ENCODE measurements at places on chromosomes 16 and 17. TPM values are rescaled to one million over a fixed set of nuclear protein-coding genes. Genes with fewer than 3 reads are reported as not detected.

GRCh38 chr17:80414508-80414802, 512 bp upstream of the ENDOV start:
- no peak for DNase-seq

- DNase-seq = peak; percentile 89
These were observed 646 bp downstream of the HIC1 start for GRCh38 chr17:2055292-2056205.

Gene HIGD1B
- not detected for total RNA-seq

GRCh38 chr17:80890196-80890920, 101.3 kb upstream of the CHMP6 start:
- no peak for DNase-seq

Gene GRIN2C
- 0.05 TPM for total RNA-seq

Gene RAB26
- 0.83 TPM for total RNA-seq

DNA sequence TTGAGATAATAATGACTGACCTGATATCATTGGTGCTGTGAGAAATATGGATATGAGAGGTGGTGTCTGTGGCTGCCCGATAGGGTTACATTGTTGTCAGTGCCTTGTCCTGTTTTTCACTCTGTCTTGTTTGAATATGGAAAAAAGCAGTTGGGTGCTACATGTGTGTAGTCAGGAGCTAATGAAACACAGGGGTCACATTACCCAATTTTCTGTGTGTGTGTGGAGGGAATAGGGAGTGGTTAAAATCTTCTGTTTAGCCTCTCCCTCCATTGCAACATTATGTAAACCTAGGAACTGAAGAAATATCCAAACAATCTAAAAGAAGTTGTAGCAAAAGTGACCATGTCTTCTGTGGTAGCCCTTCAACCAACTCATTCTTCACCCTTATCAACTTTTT, 527.7 kb upstream of the SOX9 start:
- no peak for DNase-seq

Gene ABCA9
- 0.07 TPM for total RNA-seq

Gene DNASE1L2
- 1.7 TPM for total RNA-seq

GRCh38 chr16:26019381-26020242, 327.9 kb downstream of the HS3ST4 start:
- DNase-seq = no peak

Gene PYY
- total RNA-seq = not detected

Gene IGFBP4
- total RNA-seq = 113 TPM

DNA sequence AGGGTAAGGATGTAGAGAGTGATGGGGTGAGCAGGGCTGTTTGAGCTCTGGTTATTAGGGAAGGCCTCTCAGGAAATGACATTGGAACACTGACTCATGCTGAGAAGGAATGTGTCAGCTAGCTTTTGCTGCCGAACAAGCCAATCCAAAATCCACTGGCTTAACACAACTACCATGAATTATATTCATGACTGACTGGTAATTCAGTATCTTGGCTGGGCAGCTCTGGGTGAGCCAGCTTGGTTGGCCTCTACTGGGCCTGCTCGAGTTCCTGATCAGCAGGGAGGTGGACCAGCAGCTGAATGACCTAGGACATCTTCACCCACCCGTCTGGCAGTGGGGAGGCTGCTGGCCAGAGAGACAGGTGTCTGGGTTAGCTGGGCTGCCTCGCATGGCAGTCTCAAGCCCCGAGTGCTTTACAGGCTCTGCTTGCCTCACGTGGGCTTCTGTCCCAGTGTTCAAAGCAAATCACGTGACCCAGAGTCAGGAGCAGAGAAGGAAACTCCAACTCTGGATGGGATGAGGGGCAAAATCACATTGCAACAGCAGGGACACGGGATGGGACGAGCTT, 209.4 kb downstream of the KATNIP start:
- DNase-seq = no peak

Gene CMTM1
- 13.6 TPM for total RNA-seq

Gene DPEP3
- total RNA-seq = not detected

Gene ZNF423
- total RNA-seq = not detected

GRCh38 chr16:9821970-9822369, 360.3 kb downstream of the GRIN2A start:
- DNase-seq = no peak

- no peak for DNase-seq
These were observed 113.5 kb downstream of the TMEM132E start for GRCh38 chr17:34692920-34693319.

DNA sequence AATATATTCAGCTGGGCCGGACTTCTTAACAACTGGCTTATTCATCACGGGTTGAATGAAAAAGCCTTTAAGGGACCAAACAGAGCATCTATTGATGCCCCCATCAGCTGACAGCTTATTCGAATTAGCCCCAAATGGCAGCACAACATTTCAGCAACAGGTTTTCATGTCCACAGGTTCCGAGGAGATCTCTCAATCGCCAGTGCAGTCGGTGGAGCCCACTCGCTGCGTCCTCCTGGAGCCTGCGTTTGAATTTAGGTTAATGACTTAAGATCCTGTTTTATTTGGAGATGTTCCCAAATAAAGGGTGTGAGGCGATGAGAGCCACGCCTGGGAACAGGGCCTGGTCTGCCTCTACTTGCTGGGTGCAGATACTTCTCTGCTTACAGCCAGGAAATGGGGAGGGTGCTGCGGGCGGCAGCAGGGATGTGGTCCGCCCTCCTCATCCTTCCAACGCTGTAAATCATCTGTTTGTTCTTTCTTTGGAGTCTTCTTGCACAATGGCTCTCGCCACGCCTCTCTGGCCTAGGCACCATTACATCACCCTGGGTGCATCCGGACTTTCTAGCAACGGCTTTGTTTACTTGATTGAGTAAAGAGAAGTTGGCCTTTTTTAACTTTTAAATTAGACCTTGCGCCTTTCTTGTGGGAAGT, 22.6 kb downstream of the NDE1 start:
- DNase-seq = peak; percentile 96

DNA sequence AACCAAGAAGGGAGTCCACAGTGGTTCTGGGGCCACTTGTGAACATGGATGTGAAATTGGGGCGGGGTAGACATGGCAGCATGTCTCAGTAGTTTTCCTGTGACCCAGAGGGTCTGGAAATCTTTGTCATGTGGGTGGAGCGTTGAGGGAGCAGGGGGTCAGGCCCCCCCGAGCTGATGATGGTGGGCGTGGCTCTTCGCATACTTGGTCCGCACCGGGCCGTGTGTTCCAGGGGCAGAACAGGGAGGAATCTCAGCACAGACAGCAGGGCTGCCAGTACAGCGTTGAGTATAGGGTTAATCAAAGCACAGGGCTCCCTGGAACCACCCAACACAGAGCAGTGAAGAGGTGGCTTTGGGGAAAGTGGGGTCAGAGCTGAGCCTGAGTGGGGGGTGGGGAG, 267.5 kb downstream of the SEC14L1 start:
- no peak for DNase-seq

- DNase-seq = peak; percentile 78
These were observed 17.0 kb upstream of the DNASE1 start for GRCh38 chr16:3637371-3637923.

GRCh38 chr17:39867084-39867879, 720 bp upstream of the ZPBP2 start:
- DNase-seq = peak; percentile 79

DNA sequence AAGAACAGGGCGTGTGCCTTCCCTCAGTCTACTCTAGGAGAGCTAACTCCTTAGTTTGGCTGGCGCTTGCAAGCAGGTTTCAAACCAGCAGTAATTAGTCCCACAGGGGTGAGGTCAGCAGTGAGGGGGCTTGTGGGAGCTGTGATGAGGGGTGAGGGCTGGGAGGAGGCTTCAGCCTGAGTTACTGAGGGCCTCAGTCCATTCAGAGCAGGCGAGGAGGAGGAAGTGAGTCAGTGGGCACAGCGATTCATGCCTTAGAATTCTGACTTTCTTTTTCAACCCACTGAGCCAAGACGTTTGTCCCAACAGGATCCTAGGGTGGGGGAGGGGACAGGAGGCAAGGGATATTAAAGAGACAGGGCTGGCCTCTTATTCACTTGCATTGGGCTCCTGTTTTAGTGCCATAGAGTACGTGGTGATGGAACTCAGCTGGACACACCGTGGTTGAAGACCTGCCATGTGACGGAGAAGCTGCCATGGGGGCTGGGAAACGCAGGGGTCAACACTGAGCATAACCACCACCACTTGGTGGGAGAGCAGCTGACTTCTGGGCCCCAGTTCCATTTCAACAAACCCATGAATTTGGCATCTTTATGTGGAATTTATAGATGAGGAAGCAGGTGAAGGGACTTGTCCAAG, 8.3 kb upstream of the ITGA3 start:
- DNase-seq = no peak

DNA sequence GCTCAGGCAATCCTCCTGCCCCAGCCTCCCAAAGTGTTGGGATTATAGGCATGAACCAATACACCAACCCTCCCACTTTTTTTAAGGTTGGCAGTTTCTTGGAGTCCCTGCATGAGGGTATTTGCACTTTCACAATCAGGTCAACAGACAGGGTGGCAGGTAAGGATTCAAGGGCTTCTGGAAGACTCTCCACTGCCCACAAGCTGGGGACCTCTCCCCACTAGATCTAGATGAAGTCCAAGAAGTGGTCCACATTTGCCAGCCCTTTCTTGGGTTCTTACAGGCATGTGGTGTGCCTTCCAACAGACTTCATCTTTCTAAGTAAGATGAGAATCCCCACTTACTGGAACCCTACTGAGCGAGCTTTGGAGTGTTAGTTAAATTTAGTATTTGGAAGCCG, 3.9 kb downstream of the ASB16 start:
- no peak for DNase-seq

DNA sequence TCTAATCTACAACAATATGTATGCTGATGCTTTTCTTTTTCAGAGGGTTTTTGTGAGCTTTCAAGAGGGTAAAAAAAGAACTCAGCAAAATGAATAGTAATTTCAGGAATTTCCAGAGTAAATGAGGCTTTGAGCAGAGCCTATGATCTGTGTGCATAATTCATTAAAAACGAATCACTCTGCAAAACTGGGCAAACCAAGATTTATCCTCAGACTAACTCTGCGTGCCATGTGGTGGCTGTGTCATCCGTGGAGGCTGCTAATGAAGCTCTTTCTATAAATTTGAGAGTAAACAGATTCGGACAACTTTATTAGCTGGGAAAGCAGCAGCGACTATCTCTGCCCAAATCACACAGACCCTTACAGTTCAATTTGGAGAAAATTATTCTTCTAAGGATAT, 83.8 kb downstream of the FOXL1 start:
- DNase-seq = no peak

DNA sequence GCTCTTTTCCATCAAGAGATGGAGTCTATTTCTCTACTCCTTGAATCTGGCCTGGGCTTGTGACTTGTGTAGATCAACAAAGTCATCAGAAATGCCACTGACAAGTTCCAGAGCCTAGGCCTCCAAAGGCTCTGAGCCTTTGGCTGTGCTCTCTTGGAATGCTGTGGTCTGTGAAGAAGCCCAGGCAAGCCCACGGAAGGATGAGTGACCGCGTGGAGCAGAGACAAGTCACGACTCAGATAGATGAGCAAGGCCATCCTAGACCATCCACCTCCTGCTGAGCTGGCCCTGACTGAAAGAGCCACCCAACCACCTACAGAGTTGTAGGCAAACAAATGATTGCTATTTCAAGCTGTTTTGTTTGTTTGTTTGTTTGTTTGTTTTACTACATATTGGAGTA, 11.6 kb upstream of the ICAM2 start:
- DNase-seq = no peak

Data from activated CD4-positive, alpha-beta T cell treated with anti-CD3 and anti-CD28 coated beads, Interleukin-2, amount 10 ng/mL, durations not matched to agents 24 days and 14 days (primary cell).